ENCODE measurements at places on chromosomes 2 and 18.
A peak's percentile ranks its signal among the peaks of the same experiment; 100 is the strongest.

GRCh38 chr2:64634345-64635267 is 19.1 kb downstream of the SERTAD2 start:
- DNase-seq, result peak; percentile 78

DNA sequence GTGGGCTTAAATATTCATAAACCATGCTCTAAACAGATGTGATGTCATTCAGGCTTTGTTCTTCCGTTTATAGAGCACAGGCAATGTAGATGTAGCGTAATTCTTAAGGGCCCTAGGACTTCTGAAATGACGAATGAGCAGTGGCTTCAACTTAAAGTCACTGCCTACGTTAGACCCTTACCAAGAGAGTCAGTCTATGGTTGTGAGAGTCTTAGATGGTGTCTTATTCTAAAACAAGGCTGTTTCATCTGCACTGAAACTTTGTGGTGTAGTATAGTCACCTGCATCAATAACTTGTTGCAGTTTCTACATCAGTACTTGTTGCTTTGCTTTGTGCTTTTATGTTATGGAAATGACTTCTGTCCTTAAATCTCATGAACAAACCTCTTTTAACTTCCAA is 56.0 kb downstream of the PIK3C3 start:
- DNase-seq, result no peak

- peak; percentile 67 for DNase-seq
These were observed 117.6 kb downstream of the SMAD7 start for GRCh38 chr18:48832938-48833700.

GRCh38 chr2:69997015-69997830 is 35.8 kb upstream of the ASPRV1 start:
- DNase-seq, result peak; percentile 77

GRCh38 chr18:79631096-79631507 is 48.5 kb upstream of the CTDP1 start:
- DNase-seq, result no peak

DNA sequence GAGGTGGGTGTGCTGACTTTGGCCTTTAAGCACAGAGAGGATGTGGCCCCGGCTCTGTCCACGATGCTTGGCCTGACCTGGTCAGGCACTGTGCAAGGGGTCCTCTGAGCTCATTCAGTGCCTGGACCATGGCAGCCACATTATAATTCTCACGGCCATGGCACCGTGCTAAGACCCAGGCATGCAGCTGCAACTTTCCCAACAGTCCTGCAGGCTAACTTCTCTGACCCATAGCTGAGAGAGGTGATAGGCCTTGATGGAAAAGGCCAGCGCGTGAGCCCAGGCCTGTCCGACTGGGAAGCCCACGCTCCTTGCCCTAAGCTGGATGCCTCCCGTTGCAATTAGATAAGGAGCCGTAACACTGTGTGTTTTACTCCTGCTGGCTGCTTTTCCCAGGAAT is 99.9 kb downstream of the TFCP2L1 start:
- no peak for DNase-seq

GRCh38 chr18:39841482-39842365 is 2113.3 kb upstream of the PIK3C3 start:
- peak; percentile 66 for DNase-seq

DNA sequence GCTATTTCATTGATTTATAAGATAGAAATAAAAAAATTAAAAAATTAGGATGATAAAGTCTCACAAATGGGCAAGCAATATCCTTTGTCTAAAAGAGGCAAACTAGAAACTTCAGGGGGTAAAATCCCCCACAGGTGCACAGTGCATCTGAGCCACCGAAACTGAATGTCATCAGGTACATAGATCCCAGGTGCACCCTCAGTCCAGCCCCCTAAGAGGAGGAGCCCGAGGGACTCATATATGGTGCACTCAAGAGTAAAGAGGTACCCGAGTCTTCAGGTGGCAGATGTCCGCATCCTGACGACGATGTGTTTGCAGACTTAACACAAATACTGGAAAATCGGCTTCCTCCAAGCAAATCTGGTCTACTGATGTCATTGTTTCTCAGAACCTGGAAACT is 11.3 kb downstream of the QPCT start:
- DNase-seq, result no peak

DNA sequence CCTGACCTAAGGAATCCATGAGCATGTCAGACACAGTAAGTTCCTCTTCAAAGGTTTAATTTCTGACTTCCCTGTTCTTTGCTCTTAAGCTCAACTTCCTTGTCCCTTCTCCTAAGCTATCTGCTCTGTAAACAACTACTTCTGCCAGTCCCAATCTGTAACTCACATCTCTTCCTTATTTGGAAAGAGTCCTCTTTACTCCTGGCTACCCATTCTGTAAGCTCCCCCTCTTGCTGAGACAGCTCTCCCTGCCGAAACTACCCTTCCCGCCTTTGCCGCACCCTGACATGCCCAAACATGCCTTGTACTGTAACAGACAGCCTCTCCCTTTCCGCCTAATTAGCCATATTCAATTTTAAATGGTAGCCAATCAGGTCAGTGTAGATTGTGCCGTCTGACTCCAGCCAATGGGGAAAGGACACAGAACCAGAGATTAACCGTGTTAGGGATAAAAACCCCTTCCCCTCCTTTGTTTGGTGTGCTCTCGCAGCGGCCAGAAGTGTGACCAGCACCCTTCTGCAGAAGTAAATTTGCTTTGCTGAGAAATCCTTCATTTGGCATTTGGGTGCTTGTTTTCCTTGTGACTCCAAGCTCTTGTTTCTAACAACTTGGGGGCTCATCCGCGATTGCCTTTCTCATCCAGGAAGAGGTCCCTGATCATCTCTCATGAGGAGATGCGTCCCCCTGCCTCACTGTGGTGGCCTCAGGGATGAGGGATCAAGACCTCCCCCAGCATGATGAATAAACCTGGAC is 49.0 kb downstream of the PIAS2 start:
- no peak for DNase-seq

GRCh38 chr2:192030289-192030688 is 164.4 kb downstream of the TMEFF2 start:
- DNase-seq, result peak; percentile 20

DNA sequence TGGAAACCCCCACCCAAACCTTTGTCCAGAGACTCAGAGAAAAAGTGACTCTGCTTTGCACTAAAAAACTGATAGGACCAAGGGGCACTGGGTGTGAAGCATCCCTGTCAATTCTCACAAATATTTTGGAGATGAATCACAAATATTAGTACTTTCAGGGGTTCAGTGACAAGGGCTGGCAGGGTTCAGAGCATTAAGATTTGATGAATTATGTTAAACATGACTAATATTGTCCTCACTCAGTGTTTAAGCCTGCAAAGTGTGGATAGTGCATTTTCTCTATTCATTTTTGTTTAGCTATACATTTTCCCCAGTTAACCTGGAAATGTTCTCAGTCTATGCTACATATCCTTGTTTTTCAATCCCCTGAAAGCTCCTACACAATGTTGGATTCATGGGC is 65.3 kb upstream of the CCDC68 start:
- DNase-seq, result no peak

DNA sequence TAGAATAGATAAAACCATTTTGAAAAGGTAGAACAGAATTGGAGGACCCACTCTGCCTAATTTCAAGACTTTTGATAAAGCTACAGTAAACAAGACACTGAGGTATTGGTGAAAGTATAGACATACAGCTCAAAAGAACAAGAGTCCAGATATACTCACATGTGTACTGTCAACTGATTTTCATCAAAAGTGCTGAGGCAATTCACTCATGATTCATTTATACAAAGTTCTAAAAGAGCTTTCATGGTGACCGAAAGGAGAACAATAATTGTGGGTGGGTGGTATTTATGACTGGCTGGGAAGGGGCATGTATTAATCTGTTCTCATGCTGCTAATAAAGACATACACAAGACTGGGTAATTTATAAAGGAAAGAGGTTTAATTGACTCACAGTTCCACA is 7.3 kb downstream of the MAP4K3 start:
- DNase-seq, result no peak

DNA sequence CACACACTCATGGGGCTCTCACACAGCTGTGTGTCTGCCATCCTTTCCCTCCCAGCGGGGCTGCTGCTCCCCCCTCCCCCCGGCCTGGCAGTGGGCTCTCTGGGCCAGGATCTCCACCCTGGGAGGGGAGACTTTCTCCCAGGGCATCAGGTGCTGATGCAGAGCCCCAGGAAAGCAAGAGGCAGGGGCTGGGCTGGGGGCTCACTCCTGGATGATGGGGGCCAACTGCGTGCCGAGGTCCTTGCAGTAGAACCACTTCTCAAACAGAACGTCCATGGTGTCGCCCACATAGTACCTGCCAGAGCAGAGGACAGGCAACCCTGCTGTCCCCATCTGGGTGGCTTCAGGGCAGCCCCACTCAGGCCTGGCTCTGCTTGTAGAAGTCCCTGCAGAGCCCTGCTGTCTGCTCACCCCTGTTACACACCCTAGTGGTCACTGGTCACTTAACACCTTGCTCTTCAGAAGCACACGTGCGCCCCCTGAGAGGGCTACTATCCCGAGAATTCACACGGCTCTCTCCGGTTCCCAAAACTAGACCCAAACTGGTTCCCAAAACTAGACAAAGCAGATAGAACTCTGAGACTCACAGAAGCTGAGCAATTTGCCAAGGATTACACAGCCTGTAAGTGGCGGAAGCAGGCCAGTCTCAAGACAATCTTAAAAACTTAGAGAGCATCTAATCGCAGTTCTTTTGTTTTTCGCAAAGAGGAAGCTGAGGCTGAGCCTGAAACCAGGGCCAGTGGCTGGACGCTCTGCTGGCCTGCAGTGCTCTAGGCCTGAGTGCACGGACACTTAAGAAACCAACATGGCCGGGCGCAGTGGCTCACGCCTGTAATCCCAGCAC is 6.6 kb upstream of the OXER1 start:
- peak; percentile 57 for DNase-seq

DNA sequence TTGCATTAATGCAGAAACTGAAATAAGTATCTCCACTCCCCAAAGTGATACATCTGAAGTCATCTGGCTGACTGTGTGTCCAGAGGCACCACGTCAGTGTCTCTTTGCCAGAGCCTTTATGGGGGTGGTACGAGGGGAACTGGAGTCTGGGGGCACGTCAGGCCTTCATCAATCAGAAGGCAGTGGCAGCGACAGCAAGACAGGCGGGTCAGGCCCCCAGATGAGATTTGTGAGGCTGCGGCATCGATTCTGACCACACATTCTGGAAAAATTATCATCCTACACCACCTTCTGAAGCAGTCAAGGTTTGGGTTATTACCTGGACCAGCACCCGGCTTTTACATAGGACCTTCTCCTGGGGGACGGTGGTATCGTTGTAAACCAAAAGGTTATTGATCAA is 223.6 kb downstream of the GBX2 start:
- no peak for DNase-seq

- no peak for DNase-seq
These were observed 47.8 kb upstream of the SPOPL start for GRCh38 chr2:138453815-138454214.

GRCh38 chr18:42340423-42341009 is 385.5 kb downstream of the PIK3C3 start:
- no peak for DNase-seq

GRCh38 chr2:23411752-23412431 is 26.9 kb downstream of the KLHL29 start:
- peak; percentile 85 for DNase-seq

DNA sequence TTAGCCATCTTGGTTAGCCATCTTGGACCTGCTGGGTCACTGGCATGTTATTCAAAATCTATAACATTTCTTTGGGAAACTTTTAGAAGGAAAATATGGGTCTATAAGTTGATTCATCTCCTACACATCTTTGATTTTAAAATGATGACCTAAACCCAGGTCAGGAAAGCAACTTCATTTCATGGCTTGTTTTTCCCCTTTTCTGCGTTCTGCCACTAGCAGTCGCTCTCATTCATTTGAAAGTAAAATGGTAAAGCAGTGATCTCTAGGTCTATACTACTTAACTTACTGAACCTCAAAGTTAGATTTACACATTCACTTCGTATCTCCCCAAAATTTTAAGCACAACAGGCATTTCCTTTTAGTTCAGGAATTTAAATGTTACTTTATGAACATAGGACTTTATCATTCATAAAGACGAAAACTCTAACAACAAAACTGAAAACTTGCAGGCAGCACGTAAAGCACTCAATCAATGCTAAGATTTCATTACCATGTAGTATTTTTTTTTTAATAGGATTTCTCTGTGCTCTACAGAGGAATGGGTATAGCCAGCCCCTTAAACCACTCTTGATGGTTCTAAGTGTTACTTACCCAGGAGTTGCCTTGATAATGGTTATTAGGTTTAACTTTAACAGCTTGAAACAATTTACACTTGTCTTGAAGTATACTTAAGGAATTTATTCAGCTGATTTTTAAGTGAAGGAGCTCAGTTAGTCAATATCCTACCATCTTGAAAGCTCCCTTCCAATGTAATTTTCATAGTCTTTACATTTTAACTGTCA is 62.5 kb downstream of the GORASP2 start:
- no peak for DNase-seq

DNA sequence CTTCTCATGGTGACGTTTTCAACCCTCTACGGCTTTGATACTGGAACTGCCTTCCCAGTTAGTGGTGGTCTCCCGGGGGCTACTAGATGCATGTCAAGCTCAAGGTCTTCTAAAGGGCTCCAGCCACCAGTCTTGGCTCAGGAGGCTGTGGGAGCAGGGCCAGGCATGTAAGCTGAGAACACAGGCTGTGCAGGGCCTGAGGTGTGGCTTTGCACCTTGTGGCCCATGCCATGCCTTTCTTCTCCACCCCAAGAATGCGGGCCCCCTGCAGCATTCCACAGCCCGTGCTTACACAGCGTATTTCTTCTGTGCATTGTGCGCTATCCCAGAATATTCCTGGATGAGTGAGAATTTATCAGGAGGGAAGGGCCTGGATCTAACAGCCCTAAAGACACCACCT is 144.9 kb downstream of the SEPTIN10 start:
- DNase-seq, result no peak

- DNase-seq, result no peak
These were observed 97.5 kb upstream of the CD302 start for GRCh38 chr2:159895258-159896065.

DNA sequence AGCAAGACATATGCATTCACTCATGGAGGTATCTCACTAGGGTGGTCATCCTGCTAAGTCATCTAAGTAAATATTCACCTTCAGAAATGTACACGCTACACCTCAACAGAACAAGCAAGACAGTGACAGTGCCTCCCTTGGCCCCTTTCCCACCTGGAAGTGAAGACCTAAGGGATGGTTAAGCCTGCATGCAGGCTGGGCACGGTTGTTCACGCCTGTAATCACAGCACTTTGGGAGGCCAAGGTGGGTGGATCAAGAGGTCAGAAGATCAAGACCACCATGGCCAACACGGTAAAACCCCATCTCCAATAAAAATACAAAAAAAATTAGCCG is 4.4 kb downstream of the LIMS2 start:
- DNase-seq, result no peak

- DNase-seq, result no peak
These were observed 234.9 kb downstream of the SOCS6 start for GRCh38 chr18:70523792-70524182.

- DNase-seq, result no peak
These were observed 28.2 kb upstream of the INO80C start for GRCh38 chr18:35525795-35526494.

- no peak for DNase-seq
These were observed 225.3 kb downstream of the MC4R start for GRCh38 chr18:60147323-60147722.

All from AG08395 (cell line).